ENCODE measurements at places on chromosomes 12 and 14.

- no peak for DNase-seq
Observed at GRCh38 chr14:22872833-22873520, 1.4 kb downstream of the LRP10 start.

GRCh38 chr14:29205658-29206057, 439.1 kb downstream of the FOXG1 start:
- DNase-seq = no peak

DNA sequence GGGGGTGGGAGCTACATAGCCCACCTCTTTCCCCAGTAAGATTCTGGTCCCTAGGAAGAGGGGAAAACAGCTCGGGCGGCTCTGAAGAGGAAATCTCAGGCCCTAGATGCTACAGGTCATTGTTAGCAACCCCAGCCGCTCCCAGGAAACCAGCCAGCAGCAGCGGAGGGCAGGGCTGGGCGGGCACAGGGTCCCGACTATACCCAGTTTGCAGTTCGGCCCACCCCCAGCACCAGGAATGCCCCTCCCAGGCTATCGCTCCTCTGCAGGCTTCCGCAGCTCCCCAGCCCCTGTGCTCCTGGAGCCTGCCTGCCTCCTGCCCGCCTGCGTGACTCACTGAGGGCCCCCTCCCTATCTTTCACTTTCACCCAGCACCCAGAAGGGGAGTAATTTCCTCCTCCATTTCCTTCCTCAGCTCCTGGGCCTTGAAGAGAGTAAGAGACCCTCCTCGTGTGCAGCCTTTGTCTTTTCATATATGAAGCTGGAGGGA, 27.2 kb upstream of the PNMA1 start:
- DNase-seq = no peak

DNA sequence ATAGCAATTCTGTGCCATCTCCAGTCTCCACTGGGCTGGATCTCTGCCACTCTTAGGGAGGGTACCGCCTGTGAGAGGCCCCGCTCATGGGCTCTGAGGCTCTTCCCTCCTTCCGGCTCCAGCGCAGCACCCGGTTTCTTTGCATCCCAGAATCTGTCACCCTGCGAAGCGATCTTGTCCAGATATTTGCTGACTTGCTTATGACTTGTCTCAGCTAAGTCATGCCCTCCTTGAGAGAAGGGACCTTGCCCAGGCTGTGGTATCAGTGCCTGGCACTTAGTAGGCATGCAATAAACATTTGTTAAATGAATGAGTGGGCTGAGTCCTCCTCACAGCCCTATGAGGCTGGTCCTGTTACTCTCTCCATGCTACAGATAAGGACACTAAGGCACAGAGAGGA, 13.4 kb downstream of the KRT80 start:
- DNase-seq = no peak

- no peak for DNase-seq
Observed at GRCh38 chr12:47574252-47575021, 131.4 kb downstream of the RPAP3 start.

- no peak for DNase-seq
Observed at GRCh38 chr12:9727813-9728212, 5.1 kb downstream of the CLECL1 start.

DNA sequence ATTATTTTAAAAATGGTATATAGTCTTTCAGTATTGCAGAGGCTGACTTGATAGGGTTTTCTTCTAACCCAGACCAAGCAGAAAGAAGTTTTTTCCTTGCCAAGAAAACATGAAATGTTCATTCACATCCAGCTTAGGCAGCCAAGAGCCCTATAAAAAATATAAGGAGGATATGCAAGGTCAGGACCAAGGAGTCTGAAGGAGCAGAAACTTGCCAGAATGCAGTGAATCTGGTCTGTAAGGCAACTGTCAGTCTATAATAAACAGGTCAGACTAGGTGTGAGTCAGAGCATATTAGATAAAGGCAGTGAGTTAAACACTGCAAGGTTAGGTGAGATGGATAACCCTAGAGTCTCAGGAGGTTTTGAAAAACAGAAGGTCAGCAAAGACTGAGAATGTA, 645.5 kb downstream of the C12orf50 start:
- DNase-seq = no peak

GRCh38 chr12:2251526-2252209, 198.9 kb downstream of the CACNA1C start:
- DNase-seq = no peak

- DNase-seq = no peak
Observed at GRCh38 chr12:107736914-107737313, 24.0 kb downstream of the PRDM4 start.

GRCh38 chr12:57517187-57517586, 3.1 kb downstream of the DDIT3 start:
- no peak for DNase-seq

- DNase-seq = no peak
Observed at GRCh38 chr14:98953551-98954348, 318.2 kb downstream of the BCL11B start.

- DNase-seq = no peak
Observed at GRCh38 chr12:121190523-121191031, 19.4 kb upstream of the P2RX4 start.

GRCh38 chr14:71863766-71864165, 68.5 kb upstream of the RGS6 start:
- DNase-seq = no peak

GRCh38 chr14:29442696-29443095, 485.0 kb downstream of the PRKD1 start:
- DNase-seq = peak; percentile 88

DNA sequence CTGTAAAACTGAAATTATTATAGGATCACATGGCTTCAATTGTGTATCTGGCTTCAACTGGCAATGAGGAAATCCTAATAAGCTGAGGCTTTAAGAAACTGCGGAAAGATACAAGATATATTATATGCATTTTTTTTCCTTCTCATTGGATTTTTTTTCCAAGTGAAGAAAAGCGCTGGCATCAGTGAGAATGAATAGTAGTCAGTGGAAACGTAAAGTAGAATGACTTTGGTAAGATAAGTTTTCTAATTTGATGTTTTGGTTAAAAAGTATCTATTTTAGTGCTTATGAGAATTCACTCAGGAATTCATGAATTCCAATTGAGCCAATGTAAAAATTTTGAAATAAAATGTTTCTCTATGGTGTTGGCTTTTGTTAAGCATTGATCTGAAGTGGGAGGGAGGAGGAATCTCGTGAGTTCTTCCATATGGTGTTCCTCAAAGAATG, 173.5 kb upstream of the FRMD6 start:
- no peak for DNase-seq

DNA sequence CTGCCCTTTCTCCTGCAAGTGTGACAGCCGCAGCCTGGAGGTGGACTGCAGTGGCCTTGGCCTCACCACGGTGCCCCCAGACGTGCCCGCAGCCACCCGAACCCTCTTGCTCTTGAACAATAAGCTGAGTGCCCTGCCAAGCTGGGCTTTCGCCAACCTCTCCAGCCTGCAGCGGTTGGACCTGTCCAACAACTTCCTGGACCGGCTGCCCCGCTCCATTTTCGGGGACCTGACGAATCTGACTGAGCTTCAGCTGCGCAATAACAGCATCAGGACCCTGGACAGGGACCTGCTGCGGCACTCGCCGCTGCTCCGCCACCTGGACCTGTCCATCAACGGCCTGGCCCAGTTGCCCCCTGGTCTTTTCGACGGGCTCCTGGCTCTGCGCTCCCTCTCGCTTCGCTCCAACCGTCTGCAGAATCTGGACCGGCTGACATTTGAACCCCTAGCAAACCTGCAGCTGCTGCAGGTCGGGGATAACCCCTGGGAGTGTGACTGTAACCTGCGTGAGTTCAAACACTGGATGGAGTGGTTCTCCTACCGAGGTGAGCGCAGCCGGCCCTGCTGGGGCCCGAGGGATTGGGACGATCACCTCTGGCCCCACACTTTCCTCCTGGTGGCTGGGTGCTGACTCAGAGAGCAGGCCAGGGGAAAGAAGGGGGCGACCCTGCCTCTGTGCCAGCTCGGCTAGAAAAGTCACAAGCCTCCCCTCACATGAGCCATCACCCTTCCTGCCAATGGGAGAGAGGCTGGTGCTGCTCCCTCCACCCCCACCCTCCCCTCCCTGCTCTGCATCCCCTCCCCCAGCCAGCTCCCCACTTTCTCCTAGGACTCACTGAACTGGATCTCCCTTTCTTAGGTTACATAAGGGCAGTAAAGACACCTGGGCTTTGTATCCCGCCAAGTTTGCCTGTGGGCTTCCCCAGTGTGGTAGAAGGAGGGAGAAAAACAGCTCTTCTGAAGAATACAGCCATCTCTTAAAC, 10.9 kb downstream of the LRTM2 start:
- no peak for DNase-seq

DNA sequence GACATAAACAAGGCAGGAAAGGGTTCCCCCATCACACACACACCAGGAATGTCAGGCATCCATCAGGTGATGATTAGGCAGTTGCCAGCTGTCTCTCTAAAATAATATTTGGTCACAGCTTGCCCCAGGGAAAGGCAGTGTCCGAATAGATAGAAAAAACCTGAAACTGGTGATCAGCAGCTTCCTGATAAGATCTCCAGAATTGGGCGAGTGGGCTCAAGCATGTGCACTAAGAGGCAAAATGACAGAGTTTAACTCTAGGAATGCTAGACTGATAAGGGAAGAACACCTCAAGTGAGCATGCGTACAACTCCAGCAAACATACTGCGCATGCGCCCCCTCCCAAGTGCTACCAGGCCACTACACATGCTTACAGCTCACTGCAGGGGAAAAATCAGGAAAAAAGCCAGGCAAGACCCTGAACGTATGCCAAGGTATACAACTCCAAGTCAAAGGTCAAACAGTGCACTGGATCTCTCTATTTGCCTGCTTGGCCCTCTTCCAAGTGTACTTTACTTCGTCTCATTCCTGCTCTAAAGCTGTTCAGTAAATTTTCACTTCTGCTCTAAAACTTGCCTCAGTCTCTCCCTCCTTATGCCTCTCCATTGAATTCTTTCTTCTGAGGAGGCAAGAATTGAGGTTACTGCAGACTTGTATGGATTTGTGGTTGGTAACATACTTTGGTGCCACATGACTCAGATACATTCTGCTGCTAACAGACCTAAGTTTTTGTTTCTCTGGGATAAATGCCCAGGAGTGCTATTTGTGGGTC, 73.5 kb upstream of the VASH1 start:
- DNase-seq = no peak

DNA sequence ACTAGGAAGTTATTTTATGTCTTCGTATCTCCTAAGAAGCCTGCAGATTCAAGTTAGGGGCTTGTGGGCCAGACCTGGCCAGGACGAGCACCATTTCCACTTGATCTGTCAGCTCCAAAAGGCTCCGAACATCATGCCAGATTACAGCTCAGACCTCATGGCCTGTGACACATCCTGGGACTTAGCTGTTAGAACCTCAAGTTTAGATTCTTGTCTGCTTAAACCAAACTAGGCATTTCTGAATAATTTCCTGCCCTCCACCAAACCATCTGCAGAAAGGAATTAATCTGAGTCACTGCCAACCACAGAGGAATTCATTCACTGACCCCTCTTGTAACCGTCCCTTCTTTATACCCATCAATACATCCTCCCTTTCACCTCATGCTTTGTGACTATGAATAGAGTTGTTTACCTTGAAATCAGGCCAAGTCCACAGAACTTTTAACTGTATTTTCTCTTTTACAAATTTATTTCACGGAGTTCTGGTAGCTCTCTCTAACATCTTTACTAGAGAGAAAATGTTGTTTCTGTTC, 120.3 kb downstream of the FBXL14 start:
- DNase-seq = peak; percentile 90

DNA sequence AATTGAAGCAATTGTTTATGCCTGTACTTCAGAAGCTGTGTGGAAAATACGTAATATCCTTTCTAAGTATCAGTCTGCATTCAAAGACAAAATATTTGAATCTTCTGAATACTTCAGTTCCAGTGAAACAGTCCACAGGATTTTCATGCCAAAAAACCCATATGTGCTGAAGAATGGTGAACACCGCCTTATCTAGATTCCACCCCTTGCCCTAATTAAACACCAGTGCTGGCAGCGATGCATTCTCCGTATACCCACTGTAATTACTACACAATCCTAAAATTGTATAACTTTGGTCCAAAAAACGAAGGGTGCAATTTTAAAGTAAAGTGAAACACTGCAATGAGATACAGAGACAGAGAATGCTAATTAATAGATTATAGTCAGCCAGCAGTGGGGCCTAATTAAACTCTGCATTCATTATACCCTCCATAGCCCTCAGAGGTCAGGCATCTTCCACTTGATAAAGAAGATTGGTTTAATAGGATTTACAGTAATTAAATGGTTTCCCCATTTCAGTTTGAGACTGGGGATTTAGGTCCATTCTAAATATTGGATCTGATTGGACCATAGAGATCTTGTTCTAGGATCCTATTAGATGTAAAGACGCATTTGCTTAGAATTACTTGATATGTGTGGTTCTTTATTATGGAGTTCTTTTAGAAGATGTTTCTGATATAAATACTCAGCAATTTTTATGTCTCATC, 43.9 kb downstream of the ERC1 start:
- DNase-seq = peak; percentile 7

GRCh38 chr12:48973531-48973930, 2.0 kb upstream of the WNT10B start:
- DNase-seq = no peak

- DNase-seq = no peak
Observed at GRCh38 chr14:92461891-92462290, 51.7 kb upstream of the RIN3 start.

DNA sequence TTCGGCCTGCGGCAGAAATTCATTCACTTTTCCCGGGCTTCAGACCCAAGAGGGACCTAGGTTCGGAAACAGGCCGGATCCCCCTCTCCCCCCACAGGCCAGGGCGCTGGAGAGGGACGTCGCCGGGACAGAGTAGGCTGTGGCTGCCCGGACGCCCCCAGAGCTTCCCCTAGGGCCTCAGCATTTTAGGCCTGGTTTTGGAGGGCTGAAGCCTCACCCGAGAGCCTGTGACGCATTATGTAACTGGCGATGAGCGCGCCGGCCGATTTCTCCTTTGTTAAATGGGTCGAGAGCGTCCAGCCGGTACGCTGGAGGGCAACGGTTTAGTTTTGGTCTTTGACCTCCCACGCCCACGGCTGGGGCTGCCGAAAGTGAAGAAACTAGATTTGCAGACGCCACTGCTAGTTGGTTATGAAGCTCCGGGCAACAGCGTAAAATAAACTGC, 657 bp downstream of the PEBP1 start:
- no peak for DNase-seq

DNA sequence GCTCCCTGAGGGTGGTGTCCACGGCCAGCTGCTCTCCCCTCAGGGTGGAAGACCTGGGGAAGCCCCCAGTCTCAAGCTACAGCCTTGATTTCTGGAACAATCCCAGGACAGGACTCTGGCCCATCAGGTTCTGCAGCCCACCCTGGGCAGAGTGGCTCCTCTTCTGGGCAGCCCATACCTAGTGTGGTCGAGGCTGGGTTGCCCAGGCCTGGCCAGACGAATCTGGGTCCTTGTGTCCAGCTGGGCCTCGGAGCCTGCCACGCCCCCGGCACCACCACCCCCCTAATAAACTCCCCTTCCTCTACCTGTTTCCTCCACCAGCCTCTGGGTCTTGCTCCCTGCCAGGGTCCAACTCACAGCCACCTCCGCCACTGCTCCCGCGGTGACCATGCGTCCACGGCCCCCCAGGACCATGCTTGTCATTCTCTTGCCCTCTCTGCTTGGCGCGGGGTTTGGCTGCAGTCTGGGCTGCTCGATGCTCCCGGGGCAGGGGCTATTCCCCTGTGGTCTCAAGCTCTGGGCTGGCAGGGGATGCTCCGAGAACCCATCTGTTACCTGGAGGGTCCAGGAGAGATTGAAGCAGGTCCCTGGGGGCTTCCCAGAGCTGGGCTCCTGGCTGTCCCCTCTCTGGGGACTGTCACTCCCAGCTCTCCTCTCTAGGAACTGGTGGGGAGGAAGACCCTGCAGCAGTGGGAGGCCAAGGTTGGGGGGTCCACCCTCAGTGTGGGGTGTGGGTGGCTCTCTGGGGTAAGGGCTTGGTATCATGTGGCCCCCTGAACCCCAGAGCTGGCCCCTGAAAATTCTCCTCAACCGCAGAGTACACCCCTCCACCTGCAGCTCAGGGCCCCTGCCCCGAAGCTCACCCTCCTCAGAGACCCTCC, 8.7 kb upstream of the GPR132 start:
- no peak for DNase-seq

Measured in NCI-H446 treated with DMSO at 0.1 percent for 48 hours (cell line).